ENCODE measurements at places on chromosomes 2 and 18.

- no peak for DNase-seq
Observed at GRCh38 chr18:73824671-73825070, 323.0 kb downstream of the FBXO15 start.

DNA sequence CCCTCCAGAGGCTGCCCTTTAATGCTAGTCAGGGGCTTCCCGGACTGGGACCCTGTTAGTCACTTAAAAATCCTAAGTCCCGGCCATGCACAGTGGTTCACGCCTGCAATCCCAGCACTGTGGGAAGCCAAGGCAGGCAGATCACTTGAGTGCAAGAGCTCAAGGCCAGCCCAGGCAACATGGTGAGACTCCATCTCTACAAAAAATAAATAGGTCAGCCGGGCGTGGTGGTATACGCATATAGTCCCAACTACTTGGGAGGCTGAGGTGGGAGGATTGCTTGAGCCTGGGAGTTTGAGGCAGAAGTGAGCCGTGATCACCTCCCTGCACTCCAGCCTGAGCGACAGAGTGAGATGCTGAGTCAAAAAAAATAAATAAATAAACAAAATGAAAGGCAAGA, 17.2 kb upstream of the KCNG2 start:
- DNase-seq: no peak

- DNase-seq: no peak
Observed at GRCh38 chr18:44590956-44591670, 89.6 kb upstream of the SETBP1 start.

- DNase-seq: no peak
Observed at GRCh38 chr18:75112186-75113096, 96.5 kb downstream of the PTGR3 start.

GRCh38 chr18:32243358-32243757, 53.5 kb downstream of the MEP1B start:
- no peak for DNase-seq

Measured in activated T-helper 1 cell treated with anti-CD3 and anti-CD28 coated beads, Interleukin-2, amount 50 U/mL, for 16 hours (primary cell).